ENCODE measurements at places on chromosomes 16 and 17.

GRCh38 chr16:81765969-81766368 lies 13.1 kb upstream of the PLCG2 start:
- no peak for DNase-seq

- DNase-seq = no peak
Observed at GRCh38 chr17:7849130-7849750, 5.6 kb upstream of the TMEM88 start.

- no peak for DNase-seq
Observed at GRCh38 chr17:32349503-32349853, 479 bp upstream of the ZNF207 start.

GRCh38 chr16:12311309-12311708 lies 334.8 kb downstream of the SNX29 start:
- DNase-seq = no peak

GRCh38 chr16:52825892-52826291 lies 226.8 kb downstream of the CHD9NB start:
- DNase-seq = no peak

DNA sequence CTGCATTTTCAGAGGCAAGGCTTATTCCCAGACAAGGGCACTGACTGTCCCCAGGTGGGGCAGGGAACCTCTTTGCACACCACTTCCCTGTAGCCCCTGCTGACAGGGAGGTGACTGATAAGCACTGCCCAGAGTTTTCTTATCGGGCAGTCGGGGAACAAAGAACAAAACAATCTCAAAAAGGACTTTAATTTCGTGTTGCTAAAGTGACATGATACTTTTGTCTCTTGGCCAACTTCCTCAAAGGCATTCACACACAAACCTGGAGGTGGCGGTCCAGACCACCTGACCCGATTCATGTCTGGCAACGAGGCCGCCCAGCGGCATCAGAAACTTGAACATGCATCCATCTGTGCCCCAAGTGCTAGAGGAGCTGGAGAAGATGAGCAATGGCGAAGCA lies 28.9 kb downstream of the ZDHHC7 start:
- DNase-seq = no peak

DNA sequence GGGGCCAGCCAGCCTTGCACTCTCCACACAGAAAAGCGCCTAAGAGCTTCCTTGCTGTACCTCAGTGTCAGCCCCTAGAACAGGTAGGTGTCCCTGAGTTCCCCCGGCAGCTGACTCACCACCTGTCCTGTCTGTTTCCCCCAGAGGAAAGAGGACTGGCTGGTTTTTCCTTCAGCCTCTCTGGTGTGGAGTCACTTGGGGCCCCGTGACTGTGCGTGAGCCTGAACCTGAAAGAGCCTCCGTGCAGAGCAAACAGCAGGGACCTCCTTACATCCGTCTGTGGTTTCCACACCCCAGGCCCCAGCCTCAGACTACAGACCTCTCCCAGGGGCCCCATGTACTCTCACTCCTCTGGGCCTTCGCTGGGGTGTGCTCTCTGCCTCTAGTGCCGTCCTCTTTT lies 87.8 kb downstream of the GNAO1 start:
- DNase-seq = peak; percentile 13

GRCh38 chr16:48123104-48123788 lies 32.5 kb downstream of the ABCC12 start:
- peak; percentile 33 for DNase-seq

- DNase-seq = no peak
Observed at GRCh38 chr16:89565256-89565505, 4.7 kb downstream of the RPL13 start.

- DNase-seq = no peak
Observed at GRCh38 chr17:50188921-50189549, 12.4 kb downstream of the COL1A1 start.

DNA sequence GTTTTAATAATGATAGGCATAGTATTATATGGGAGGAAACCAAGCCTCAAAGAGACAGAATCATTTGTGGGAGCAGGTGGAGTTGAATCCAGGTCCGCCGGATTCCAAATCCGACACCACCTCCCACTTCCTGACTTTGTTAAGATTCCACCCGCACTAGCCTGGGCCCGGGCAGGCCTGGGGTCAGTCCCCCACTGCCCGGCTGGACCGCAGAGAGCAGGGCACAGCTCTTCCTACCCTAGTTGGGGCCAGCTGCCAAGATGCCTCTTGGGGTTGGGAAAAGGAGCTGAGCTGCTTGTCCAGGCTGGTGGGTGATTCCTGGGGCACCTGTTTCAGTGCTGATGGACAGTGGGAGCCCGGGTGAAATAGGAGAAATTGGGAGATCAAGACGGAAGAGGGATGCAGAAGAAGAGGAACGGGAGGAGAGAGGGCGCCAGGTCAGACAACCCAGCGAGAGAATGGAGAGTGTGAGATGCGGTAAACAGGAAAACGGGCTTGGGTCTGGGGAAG lies 53.9 kb downstream of the OR1D5 start:
- no peak for DNase-seq

DNA sequence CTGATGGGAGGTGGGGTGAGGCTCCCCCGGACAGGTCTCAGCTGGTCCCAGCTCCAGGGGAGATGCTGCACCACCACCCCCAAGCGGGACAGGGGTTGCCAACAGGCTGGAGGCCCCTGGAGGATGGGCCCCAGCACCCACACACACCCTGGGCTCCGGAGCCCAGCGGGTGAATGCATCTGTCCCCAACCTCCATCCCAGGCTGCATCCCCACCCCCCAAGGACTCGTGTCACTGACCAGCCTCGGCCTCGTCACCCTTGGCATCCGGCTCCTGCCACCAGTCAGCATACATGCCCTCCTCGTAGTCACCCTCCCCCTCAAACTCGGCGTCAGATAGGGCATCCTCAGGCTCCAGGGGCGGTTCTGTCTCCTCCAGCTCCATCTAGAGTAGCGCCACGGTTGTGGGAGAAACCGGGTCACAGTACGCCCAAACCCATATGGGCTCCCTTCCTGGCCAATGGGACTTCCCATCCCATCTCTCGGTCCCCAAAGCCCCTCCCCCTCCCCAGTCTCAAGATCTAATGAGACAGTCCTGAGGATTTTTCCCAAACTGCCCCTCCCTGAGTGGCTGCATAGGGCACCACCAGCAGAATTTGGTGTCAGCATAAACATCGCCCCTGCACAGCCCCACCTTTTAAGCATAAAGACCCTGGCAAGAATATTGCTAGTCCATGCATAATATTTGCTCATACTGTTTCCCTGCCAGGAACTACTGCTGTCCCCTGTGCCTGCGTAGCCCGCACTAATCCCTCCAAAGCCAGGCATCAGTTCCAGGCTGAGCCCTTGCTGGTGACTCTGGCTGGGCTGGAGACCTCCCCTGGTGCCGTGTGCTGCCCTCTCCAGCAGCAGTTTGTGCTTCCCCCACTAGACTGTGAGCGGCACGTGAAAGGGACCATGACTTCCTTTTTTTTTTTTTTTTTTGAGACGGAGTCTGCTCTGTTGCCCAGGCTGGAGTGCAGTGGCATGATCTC lies 8.4 kb downstream of the P3H4 start:
- no peak for DNase-seq

DNA sequence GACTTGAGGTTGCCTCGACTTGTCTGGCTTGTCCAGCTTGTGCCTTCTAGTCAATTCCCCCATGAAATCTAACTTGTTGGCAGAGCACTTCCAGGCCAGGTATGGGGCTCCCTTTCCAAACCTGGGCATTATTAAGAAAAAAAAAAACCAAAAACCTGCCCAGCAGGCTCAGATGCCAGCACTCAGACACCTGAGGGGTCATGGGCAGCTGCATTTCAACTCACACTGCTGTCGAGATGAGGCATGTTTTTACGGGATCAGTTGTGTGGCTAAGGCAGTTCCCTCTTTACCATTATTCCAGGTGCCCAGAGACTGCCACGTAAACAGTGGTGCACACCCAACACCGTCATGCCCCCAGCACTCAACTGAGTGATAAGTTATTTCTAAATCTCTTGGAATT lies 17.8 kb downstream of the TMEM11 start:
- DNase-seq = no peak

DNA sequence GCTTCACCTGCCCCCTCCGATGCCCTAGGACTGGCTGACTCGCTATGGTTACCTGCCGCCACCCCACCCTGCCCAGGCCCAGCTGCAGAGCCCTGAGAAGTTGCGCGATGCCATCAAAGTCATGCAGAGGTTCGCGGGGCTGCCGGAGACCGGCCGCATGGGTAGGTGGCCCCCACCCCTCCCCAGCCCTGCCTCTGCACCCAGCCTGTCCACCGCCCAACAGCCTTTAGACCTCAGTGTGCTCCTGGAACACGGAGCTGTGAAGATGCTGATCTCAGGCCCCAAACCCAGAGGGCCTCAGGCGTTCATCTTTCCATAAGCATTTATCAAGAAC lies 993 bp downstream of the MMP25 start:
- DNase-seq = no peak

- DNase-seq = peak; percentile 7
Observed at GRCh38 chr16:88264641-88265285, 118.0 kb upstream of the ZNF469 start.

DNA sequence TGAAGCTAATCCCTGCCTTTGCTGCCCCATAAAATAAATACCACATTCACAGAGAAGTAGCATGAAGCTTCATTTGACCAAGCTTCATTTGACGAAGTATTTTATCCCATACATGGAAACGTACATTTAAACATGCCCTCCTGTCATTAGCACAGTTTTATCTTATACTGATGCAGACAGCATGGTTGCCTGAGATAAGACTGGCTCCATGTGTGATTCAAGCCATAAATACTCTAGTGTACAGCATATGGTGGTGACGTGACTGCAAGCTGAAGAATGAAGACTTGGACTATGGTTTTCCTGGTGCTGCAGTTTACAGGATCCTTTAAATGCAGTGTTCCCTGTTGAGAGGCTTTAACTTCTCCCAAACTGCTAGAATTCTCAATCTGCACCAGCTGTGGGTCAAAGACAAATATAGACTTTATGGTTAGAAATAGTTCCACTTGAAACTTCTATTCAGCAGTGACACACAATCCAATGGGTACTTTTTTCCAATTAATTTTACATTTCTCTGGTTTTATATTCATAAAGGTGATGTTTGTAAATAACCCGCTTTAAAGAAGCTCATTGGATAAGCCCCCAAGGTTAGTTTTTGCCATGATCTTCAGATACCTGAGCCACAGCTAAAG lies 64.9 kb downstream of the CYB561 start:
- DNase-seq = no peak

GRCh38 chr16:89924925-89925307 lies 1.8 kb downstream of the TUBB3 start:
- DNase-seq = no peak

GRCh38 chr17:30379903-30380381 lies 1.2 kb downstream of the CPD start:
- DNase-seq = no peak

- DNase-seq = peak; percentile 13
Observed at GRCh38 chr17:13597723-13598347, 3.9 kb downstream of the HS3ST3A1 start.

GRCh38 chr17:81911277-81911961 lies at the start of gene PCYT2:
TSS of gene PCYT2 (minus strand) at chr17:81911399. CDS start at chr17:81911355, 44 bp downstream.
- peak; percentile 94 for DNase-seq

DNA sequence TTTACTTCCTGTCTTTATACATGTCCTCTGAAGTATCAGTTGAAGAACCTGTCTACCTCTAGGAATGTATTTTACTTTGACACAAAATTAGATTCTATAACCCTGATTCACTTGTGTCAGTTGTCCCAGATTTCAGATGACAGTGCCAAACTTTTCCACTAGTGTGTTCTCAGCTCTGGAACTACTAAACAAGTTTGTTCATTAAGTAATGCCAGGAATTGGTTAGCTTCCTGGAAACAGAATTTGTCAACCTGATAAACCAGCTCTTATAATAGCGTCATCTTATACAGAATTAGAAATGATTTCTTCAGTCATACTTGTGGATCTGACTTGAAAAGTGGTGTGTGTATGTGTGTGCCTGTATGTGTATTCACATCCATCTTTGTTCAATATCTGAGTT lies 7.4 kb downstream of the MAP3K3 start:
- DNase-seq = no peak

DNA sequence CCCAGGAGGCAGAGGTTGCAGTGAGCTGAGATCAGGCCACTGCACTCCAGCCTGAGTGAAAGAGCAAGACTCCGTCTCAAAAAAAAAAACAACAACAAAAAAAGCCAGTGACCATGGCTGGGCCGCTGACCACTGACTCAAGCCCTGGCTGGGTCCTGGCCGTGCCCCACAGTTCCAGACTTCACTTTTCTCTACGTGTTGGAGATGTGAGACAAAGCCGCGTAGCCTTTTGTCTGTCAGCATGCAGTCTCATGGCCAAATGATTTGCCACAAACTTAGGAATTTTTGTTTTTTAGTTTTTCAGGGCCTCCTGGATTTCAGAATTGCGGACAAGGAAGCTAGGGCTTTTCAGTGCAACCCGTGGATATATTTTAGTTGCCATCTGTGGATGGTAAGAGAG lies 89.3 kb upstream of the CIBAR2 start:
- DNase-seq = no peak

DNA sequence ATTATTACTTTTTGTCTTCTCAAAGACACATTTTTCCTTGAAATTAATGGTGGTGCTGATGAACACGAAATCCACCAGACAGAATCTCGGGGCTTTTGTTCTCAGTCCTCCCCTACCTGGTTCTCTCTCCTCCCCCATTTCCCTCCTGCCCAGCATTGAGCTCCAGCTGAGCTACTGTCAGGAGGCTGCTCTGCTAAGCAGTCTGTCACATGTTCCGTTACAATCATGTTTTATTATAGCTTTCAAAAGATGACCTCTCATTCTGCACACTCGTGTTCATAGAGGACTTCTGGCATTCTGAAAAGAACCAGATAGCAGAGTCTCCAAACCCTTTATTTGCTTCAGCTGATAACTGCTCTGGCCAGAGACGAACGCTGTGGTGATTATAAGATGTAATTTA lies 732.5 kb upstream of the RBFOX1 start:
- no peak for DNase-seq

DNA sequence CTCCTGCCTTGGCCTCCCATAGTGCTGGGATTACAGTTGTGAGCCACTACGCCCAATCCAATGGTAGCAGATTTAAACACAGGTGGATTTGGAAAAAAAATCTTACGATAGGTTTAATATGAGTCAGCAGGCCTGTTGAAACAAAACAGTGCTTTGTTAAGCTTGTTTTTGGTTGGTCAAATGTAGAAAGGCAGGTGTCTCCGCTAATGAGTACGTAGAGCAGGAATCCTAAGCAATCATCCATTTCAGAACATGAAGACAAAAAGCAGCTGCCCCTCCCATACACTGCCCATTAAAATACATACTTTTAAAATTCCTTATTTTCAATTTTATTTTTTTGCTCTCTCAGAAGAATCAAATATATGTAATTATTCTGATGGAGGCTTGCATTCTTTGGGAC lies 1.9 kb upstream of the WWOX start:
- no peak for DNase-seq

Data from stimulated activated CD4-positive, alpha-beta T cell treated with anti-CD3 and anti-CD28 coated beads, Interleukin-2, amount 100 ng/mL, for 4 hours (primary cell).